ENCODE measurements at places on chromosomes 16 and 17.

DNA sequence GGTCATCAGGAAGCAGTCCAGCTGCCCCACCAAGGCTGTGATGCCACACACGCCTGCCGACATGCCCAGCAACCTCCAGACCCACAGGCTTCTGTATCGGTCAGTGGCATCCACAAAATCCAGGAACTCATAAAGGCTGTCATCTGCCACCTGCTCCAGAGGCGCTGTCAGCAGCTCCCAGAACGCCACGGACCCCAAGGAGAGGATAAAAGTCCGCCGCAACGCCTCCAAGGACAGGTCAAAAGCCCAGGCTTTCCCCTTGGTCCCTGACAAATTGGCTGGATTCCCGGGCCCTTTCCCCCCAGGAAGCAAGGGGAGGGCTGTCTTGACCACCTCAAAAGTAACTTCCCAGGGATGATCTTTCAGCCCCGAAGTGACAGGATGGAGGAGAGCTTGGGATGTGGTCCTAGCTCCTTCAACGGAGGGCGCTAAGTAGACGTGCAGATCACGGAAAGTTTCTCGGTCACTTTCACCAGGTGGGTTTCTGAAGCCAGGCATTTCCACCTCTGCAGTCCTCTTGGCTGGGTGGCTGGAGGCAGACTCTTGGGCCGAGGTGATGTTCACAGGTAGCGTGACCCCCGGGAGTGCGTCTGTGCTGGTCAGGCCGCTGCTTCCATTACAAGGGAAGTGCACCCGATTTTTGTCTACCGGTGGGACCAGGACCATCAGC lies 854 bp downstream of the MFSD6L start:
- no peak for DNase-seq

- no peak for DNase-seq
These were observed 161.9 kb downstream of the FOXL1 start for GRCh38 chr16:86740298-86740697.

DNA sequence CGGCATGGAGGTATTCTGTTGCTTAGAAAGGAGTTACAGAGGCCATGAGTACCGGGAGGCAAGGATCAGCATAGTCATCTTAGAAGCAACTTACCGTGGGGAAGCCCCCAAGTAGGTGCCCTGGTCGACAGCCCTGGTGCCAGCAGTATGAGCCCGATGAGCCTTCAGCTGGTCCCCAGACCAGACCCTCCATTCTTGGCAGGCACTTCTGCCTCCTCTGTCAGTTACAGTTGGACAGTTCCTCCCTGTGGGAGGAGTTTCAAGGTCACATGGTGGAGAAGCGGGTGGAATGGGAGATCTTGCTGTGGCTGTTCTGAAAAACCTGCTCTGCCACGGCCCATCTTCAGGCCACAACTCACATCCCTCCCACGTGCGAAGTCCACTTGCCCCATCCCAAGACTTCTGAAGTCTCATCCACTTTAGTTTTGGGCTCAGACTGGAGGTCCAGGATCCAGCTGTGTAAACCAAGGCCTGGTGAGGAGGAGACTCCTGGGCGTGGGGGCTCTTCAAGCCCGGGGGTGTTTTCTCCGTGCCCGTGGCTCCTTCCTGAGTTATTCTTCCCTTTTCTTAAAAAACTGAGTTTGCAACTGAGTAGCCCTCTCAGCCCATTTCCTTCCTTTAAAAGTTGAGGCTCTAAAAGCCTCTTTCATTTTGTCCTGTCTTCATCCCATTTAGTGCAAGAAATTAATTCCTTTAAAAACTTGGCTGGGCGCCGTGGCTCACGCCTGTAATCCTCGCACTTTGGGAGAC lies 133.5 kb downstream of the SEC14L1 start:
- no peak for DNase-seq

DNA sequence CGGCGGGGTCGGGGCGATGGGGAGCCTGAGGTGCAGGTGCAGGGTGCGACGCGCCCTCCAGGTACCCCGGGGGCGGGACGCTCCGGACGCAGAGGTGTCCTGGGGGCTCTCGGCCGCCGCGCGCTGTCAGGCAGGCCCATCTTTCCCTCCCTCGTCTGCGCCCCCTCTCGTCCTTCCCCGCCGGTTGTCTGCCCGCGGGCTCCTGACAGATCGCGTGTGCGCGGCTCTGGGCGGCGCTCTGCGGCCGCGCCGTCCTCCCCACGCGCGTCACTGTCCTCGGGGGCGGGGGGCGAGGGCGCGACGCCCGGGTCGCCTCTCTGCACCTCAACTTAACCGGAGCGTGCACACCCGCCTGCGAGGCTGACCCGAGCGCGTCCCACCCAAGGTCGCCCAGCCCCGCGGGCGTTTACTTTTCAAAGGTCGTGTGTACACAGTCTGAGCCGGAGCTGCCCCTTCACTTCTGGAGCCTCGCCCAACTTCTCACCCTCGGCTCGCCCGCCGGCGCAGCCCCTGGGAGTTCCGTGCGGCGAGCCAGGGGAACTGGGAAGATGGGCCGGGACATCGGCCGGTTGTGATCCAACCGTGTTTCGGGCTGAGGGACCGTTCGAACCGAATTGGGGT lies 512 bp downstream of the AKAP1 start:
- DNase-seq, result no peak

DNA sequence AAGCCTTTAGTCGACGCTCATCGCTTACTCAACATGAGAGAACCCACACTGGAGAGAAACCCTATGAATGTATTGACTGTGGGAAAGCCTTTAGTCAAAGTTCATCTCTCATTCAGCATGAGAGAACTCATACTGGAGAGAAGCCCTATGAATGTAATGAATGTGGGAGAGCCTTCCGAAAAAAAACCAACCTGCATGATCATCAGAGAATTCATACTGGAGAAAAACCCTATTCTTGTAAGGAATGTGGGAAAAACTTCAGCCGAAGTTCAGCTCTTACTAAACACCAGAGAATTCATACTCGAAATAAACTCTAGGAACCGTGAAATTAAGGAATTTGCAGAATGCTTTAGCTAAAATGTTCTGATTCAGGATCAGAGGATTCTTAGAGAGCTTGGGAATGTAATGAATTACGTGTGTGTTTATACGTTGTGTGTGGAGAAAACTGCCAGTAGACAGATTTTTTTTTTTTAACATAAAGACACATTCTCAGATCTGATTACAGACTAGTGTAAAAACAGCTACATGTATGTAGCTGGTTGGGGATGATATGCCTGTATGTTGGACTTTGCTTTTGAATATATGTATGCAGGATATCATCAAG lies 25.4 kb downstream of the ZFP90 start:
- no peak for DNase-seq

DNA sequence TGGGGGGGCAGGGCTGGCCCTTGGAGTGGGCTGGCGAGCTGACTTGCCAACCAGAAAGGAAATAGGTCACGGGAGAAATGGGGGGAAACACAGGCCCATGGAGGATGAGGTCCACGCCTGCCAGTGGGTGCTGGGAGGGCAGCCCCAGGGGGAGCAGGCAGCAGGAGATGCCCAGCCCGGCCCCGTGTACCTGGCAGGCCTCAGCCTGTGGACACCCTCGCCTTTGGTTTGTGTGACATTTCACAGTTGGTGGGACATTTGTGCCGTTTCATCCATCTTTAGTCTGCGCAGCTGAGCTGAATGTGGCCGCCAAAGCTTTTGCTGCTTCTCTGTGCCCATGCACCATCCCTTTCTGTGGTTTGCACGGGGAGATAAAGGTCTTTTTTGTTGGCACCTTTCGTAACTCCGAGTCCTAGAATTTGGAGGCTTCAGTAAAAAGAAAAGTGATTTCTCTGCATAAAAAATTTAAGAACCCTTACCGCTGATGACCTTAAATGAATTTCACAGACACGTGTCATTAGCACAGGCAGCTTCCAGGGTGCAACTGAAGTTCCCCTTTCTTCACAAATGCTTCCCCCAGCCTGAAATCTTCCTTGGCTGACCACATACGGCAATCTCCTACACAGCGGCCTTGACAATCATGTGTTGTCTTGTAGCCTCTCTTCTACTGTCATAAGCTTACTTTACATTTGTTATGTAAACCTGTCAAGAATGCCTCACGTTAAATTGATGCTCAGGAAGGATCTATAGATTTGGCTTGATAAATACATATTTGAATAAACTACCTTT lies 193.6 kb downstream of the RPTOR start:
- no peak for DNase-seq

- DNase-seq, result no peak
These were observed 2.0 kb downstream of the ADCY7 start for GRCh38 chr16:50268352-50268751.

GRCh38 chr16:63096857-63097256 lies 1060.6 kb upstream of the CDH8 start:
- DNase-seq, result no peak

DNA sequence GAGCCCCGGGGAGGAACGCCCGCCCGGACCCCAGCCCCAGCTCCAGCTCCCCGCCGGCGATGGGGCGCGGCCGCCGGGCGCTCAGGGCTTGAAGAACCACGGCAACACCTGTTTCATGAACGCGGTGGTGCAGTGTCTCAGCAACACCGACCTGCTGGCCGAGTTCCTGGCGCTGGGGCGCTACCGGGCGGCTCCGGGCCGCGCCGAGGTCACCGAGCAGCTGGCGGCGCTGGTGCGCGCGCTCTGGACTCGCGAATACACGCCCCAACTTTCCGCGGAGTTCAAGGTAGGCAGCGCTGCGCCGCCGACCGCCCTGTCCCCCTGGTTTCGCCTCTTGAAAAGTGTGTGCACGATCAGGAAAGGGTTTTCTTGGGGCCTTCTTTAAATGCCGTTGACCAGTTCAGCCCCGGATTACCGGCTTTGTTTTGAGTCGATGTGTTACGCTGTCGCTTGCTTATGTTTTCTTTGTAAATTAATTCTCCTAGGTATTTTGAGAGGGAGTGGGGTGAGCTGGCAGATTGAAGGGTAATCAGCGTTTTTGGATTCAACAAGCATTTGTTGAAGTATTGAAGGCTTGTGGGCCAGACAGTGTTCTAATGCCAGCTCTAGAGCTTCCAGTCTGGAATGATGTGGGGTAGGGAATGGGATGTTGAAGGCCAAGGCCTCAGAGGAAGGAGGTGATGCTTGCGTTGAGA lies 681 bp downstream of the USP43 start:
- no peak for DNase-seq

DNA sequence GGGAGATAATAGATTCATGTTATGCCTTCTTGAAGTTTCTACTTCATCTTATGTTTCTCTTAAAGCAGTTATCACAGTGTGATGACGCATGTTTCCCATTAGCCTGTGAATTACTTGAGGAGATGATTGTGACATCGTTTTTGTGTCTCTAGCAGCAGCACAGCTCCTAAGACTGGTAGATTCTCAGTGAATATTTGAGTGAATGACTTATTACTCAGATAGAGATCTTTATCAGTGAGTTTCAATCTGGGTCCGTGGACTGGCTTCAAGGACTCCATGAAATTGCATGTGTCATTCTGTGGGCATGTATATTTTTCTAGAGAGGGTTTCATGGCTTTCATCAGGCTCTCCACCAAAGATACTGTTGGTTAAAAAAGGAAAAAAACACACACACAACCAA lies 29.9 kb downstream of the YPEL2 start:
- DNase-seq, result no peak

- no peak for DNase-seq
These were observed 4.0 kb downstream of the VAT1 start for GRCh38 chr17:43018008-43018853.

DNA sequence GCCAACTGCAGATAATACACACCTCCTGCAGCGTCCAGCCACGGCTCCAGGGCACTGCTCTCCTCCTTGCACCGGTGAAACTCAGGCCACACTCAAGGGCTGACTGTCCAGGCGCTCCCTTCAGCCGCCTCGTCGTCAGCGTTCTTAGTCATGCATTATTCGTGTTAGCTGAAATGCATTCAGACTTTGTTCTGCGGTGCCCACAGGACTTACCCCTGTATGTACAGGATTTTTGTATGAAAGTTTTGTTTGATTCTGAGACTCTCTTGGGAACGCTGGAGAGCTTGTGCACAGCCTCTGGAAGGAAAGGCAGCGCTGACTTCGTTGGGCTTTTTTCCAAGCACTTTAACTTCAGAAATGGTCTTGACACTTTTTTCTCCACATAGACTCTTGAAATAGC lies 22.1 kb downstream of the CIBAR2 start:
- no peak for DNase-seq

- no peak for DNase-seq
These were observed 677 bp upstream of the ZNHIT3 start for GRCh38 chr17:36485805-36486203.

DNA sequence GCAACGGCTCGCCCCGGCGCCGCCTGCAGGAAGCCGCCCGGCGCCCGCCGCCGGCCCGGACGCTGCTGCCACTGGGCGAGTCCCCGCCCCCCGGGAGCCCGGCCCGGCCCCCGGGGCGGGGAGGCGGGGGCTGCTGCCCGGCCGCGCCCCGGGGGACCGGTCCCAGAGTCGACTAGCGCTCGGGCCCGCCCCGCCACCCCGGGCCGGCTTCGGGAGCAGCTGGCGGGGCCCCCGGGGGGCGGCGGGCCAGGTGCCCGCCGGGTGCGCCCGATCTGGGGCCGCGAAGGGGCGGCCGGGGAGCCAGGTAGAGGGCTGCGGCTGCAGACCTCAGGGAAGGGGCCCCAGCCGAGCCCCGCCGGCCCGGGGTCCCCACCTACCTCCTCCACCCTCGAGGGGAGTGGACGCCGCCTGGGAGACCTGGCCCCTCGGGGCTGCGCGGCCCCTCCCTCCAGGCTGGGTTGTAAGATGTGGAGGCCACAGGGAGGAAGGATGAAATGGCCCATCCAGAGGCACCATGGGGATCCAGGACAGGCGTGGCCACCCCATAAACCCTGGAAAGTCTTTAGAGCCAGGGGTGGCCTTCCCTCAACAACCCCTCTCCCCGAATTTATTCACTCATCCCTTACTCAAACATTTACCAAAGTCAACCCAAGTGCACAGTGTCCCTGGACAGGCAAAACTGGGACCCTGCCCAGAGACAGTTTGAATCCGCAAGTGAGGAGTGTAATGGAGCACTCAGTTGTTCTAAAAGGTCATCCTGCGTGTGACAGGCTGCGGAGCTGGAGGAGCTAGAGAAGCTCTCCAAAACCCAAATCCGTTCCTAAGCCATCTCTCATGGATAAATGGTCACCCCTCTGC lies at the start of gene CDYL2:
CDYL2 (minus strand) TSS at position 73 of the 858 bp plus-strand sequence. CDS start 425 bp downstream, outside the sequence.
- DNase-seq, result no peak

- DNase-seq, result no peak
These were observed 15.8 kb downstream of the RIPOR1 start for GRCh38 chr16:67544329-67544841.

GRCh38 chr16:29876217-29876593 lies 13.2 kb upstream of the CDIPT start:
- no peak for DNase-seq

DNA sequence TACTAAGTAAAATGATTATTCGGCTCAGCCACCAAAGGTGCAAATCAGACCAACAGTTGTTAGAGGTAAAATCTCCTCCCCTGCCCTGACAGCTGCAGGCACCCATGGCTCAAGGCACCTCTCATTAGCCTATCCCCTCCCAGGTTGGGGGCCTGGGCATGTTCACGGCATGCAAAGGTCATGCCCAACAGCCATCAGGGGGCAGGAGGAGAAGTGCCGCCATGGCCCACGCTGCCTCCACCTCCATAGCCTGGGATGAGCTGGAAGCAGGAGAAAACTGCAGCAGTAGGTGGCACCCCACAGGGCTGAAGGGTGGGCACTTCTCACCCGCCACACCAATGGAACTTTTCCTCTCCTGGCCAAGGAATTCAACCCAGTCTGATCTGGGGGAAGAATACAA lies 146.4 kb upstream of the COX10 start:
- DNase-seq, result no peak

GRCh38 chr17:80931421-80932265 lies 60.0 kb upstream of the CHMP6 start:
- DNase-seq, result peak; percentile 48

- DNase-seq, result no peak
These were observed 21.0 kb downstream of the LGALS3BP start for GRCh38 chr17:78958641-78959127.

- peak; percentile 83 for DNase-seq
These were observed 194.4 kb downstream of the MAP2K6 start for GRCh38 chr17:69608808-69609472.

- DNase-seq, result no peak
These were observed 44.6 kb downstream of the NFAT5 start for GRCh38 chr16:69610356-69610755.
